Effector memory CD4-positive, alpha-beta T cell (primary cell): ENCODE measurements at places on chromosomes 5 and 9.
A peak's percentile ranks its signal among the peaks of the same experiment; 100 is the strongest.

DNA sequence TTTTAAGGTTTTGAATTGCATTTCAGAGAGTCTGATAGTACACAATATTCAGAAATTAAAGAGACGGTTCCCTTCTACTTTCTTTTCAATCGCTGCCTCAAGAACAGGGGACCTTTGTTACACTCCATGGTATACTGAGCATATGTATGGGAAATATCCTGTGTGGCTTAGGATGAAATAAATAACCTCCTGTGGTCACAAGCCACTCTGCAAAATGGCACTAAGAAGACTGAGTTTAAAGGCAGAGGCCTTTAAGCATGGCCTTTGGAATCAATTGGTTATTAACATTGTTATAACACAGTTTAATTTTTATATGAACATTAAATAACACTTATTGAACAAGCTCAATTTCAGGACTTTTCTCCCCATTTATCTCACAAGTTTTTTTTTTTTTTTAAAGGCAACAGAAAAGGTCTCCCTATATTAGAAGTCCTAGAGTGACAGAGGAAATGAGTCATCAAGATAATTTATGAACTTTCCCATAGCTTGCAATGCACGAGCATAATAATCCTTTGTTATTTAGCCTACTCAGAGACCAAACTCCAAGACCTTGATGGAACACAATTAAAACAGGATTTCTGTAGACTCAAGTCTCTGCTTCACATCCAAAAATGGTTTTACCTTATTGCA is 341.9 kb downstream of the TMEM167A start:
- DNase-seq = no peak

- no peak for DNase-seq
Observed at GRCh38 chr5:141507387-141508091, 18.7 kb downstream of the PCDHGC5 start.

GRCh38 chr5:59126708-59127573 is 544.1 kb downstream of the RAB3C start:
- DNase-seq = no peak

DNA sequence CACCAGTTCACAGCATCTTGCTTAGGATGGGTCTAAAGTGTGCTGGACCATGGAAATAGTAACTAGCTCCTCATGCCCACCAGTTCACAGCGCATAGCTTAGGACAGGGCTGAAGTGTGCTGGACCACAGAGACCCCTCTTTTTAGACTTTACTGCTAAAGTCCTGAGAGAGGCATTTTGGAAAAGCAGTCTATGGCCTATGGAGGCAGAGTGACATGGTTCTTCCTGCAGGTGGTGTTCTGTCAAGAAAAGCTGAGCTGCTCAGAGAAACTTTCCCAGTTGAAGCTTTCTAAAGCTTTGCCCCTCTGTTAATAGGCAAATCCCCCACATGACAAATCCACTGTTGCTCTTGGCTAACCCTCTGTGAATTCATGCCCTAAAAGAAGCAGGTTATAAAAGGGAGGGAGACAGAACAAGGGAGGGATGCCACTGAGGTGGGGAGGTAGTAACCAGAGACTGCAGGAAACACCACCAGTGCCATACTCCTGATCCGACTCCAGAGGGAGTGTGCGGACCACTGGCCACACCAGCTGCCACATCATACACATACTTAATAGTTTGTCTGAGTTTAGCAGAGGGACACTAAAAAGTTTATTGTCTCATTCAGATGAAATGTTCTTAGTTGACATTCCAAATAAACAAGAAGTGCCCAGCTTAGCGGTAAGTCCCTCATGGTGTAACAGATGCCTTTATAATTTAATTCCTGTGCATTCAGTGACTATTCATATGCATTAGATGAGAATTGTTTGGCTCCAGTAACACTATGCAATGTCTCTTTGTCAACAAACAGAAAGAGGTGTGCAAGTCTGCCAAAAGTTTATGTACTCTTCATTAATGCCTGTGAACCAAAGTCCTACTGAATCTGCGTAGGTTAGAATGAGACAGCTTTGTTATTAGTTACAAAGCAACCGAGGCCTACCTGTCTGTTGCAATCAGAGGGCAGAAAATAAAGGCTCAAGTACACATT is 236.2 kb upstream of the NFIL3 start:
- DNase-seq = no peak

DNA sequence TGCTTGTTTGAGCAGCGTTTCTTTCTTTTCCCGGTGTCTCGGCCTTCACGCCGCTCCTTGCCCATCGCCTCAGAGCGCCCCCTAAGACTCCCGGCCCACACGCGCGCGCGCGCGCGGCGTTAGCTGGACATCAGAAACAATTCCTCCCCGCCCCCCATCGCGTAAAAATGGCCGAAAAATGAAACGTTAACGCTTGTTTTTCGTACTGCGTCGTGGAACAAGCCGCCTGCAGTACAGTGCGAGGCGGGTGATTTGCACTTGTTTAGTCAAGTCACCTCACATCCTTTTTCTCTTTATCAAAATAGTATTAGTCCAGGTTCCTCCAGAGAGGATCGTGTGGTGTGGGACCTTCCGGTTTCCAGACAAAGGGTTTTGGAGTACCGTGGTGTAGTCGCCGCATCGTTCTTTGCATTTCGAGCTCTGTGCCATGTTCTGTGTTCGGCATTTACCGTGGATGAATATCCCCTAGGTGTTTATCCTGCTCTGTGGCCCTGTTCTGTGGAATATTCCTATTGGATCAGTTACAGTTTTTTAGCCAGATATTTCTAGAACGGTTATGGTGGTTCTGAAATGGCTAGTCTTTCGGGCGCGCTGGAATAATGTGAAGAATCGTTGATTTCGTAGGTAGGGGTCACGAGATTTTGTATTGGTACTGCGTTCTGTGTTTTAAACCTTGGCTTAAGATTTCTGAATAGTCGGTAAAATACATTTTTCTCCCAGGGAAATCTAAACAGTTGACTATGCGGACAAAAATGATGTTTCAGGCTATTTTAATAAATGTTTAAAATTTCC is 1.0 kb downstream of the MATR3 start:
- peak; percentile 54 for DNase-seq

GRCh38 chr5:170623576-170624181 is 119.9 kb downstream of the KCNIP1 start:
- no peak for DNase-seq

GRCh38 chr5:169424670-169425378 is 123.9 kb upstream of the SLIT3 start:
- no peak for DNase-seq

- DNase-seq = no peak
Observed at GRCh38 chr9:14932641-14933040, 22.4 kb upstream of the FREM1 start.

- no peak for DNase-seq
Observed at GRCh38 chr5:58890265-58890664, 307.4 kb downstream of the RAB3C start.

DNA sequence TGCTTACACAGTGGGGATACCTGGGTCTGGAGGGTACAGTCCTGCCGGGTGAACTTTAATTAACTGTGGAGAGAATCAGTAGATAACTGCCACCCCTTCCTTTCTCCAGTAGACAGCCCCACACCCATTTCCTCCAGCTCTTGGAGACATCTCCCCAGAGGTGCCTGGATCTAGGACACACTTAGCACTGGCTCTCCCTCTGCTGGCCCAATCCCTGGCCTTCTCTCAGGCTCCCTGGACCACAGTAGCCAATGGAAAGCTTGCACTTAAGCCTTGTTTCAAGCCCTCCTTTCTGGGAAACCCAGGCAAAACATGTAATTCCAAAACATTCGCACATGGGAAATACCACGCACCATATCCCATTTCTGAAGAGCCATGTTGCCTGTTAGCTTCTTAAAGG is 169.2 kb upstream of the GAS1 start:
- no peak for DNase-seq

DNA sequence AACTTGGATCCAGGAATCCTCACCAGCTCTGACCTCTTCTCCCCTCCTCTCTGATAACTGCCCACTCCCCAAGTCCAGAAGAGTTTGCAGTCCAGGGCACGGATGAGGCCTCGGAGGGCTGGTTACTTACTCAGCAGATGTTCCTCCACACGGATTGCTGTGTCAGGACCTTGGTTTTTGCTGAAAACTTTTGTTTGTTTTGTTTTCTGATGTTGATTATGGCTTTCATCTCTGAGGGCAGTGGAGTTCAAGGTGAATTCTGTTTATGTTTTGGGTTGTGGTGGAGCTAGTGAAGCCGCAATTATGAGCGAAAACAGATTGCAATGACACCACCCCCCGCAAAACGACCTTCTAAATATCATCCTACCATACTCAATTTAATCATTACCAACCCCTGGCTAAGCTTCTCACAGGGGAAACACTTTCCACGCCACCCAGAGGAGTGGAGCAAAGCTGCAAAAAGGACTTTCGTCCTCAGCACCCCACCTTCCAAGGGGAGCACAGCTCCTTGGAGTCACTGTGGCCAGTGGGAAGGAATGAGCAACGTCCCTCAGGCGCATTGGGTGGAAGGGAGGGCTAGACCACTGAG is 92.7 kb upstream of the SAP30L start:
- DNase-seq = no peak

- DNase-seq = no peak
Observed at GRCh38 chr5:135600971-135601381, 22.2 kb upstream of the CXCL14 start.

GRCh38 chr9:121876658-121877271 is 216.3 kb downstream of the TTLL11 start:
- DNase-seq = no peak

GRCh38 chr9:581673-582497 is 259.6 kb upstream of the DMRT1 start:
- no peak for DNase-seq

GRCh38 chr5:81579262-81579924 is 171.5 kb downstream of the SSBP2 start:
- DNase-seq = no peak

DNA sequence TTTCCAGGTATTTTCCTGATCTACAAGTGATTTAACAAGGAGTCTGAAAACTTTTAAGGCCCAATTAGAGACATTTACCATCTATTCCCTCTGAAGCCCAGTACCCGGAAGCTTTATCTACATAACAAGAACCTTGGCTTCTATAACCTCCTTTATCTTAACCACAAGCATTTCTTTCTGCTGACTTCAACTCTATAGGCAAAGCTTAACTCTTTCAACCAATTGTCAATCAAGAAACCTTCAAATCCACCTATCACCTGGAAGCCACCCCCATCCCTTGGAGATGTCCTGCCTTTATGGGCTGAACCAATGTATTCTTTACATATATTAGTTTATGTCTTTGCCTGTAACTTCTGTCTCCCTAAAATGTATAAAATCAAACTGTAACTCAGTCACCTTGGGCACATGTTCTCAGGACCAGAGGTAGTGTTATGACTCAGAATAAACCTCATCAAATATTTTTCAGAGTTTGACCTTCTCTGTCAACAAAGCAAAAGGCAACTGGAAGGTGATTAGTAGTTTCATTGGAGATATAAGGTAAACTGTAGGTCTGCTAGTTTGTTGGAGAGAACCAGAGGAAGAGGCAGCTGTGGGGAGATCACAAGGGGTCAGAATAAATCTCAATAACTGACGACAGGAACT is 13.0 kb upstream of the RIMOC1 start:
- DNase-seq = no peak

- DNase-seq = no peak
Observed at GRCh38 chr5:32522429-32523143, 62.8 kb upstream of the SUB1 start.

- no peak for DNase-seq
Observed at GRCh38 chr9:132970324-132971062, 8.0 kb upstream of the GFI1B start.

GRCh38 chr5:96577909-96578308 is 84.3 kb upstream of the CAST start:
- DNase-seq = no peak

- DNase-seq = no peak
Observed at GRCh38 chr5:165723931-165724330, 2218.5 kb downstream of the MAT2B start.

- DNase-seq = no peak
Observed at GRCh38 chr5:109877670-109878045, 187.9 kb downstream of the MAN2A1 start.

DNA sequence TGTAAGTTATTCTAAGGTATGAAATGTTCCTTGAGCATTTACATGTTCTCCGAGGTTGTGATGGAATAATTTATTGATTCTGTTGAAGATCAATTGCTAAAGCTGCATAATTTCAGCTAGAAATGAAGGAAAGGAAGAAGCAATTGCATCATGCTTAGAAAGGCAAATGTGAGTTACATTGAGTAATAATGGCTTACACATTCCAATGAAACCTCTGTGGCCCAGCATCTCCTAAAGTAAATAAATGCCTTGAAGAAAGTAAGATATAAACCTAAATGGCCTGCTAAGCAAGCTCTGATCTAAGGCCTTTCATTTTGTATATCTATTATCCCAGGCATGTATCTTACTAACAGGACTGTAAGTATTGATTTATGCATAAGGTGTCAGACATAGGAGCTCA is 677.3 kb upstream of the RGMB start:
- no peak for DNase-seq

- DNase-seq = no peak
Observed at GRCh38 chr9:37253377-37253937, 133.1 kb downstream of the ZCCHC7 start.

DNA sequence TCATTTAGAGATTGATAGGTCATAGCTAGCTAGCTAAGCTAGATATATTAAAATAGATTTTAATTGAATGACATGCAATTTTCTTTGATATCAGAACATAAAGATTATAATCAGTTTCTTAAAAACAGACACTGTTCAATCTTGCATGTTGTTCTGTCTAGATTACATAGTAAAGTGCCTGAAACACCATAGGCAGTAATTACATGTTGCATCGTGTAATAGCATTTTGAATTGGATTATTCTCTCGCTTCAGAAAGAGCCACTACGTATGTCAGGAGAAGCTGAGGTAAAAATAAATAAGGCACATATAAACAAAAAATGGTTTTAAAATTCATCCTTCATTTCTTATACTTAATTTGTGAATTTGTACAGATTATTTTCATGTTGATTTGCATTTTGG is 148.0 kb upstream of the CDH12 start:
- no peak for DNase-seq

DNA sequence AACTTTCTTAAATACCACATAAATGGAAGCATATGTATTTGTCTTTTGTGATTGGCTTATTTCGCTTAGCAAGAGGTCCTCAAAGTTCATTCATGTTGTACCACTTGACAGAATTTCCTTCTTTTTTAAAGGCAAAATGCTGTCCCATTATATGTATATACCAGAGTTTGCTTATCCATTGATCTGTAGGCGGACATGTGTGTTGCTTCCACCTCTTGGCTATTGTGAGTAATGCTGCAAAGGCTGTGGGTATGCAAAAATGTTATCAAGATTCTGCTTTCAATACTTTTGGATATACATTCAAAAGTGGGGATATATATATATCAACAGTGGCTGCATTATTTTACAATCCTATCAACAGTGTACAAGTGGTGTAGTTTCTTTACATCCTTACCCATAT is 271.0 kb downstream of the PRR16 start:
- no peak for DNase-seq

GRCh38 chr5:97531549-97531948 is 348.5 kb upstream of the RIOK2 start:
- no peak for DNase-seq

- peak; percentile 57 for DNase-seq
Observed at GRCh38 chr9:131709771-131710431, 30.0 kb downstream of the RAPGEF1 start.

GRCh38 chr5:112552791-112553190 is 133.7 kb upstream of the EPB41L4A start:
- no peak for DNase-seq
